ENCODE measurements at places on chromosomes 2 and 18. TPM values are rescaled to one million over a fixed set of nuclear protein-coding genes. Genes with fewer than 3 reads are reported as not detected.

The NT5C1B gene
- not detected for total RNA-seq

The INPP5D gene
- 7.1 TPM for total RNA-seq

The ACADL gene
- 0.34 TPM for total RNA-seq

The LRP1B gene
- total RNA-seq: not detected

The TTR gene
- total RNA-seq: not detected

The EMILIN1 gene
- total RNA-seq: 2.9 TPM

The KLHL30 gene
- total RNA-seq: 0.08 TPM

The UPP2 gene
- total RNA-seq: not detected

The HJURP gene
- 56.6 TPM for total RNA-seq

The ASPRV1 gene
- total RNA-seq: 0.95 TPM

The FAP gene
- total RNA-seq: not detected

The TXNDC2 gene
- total RNA-seq: not detected

The COLEC12 gene
- 2.3 TPM for total RNA-seq

The ZC3H6 gene
- 6.9 TPM for total RNA-seq

The SULT1C2 gene
- 1.9 TPM for total RNA-seq

The DDX1 gene
- 161 TPM for total RNA-seq

The PTPRN gene
- total RNA-seq: 5.2 TPM

The NCKAP5 gene
- 0.46 TPM for total RNA-seq

The NAT8 gene
- total RNA-seq: not detected

The RNU2-63P gene
- 6.6 TPM for total RNA-seq

The ARMC9 gene
- total RNA-seq: 33.0 TPM

The DLGAP1 gene
- total RNA-seq: 15.1 TPM

The PSMA8 gene
- not detected for total RNA-seq

The EIF2AK3 gene
- 22.7 TPM for total RNA-seq

The LINC00305 gene
- total RNA-seq: not detected

The REG3G gene
- total RNA-seq: not detected

The DYSF gene
- 8.5 TPM for total RNA-seq

The VSNL1 gene
- total RNA-seq: 108 TPM

The RAMP1 gene
- 0.65 TPM for total RNA-seq

The TSPYL6 gene
- not detected for total RNA-seq

The ACSL3 gene
- 98.1 TPM for total RNA-seq

The MOCOS gene
- 6.5 TPM for total RNA-seq

The TFCP2L1 gene
- total RNA-seq: 3.2 TPM

The SCN7A gene
- 0.19 TPM for total RNA-seq

The COA5 gene
- total RNA-seq: 24.7 TPM

The KANSL1L gene
- 17.2 TPM for total RNA-seq

The ZFAND2B gene
- 16.6 TPM for total RNA-seq

The RGPD4 gene
- total RNA-seq: 0.08 TPM

The CFAP210 gene
- 0.86 TPM for total RNA-seq

The RAPGEF4 gene
- total RNA-seq: 1.4 TPM

The MCM6 gene
- total RNA-seq: 132 TPM

The TDRD15 gene
- total RNA-seq: not detected

The GAD1 gene
- 0.34 TPM for total RNA-seq

The CNTNAP5 gene
- total RNA-seq: 0.17 TPM

The DSC2 gene
- total RNA-seq: 39.7 TPM

The PASK gene
- total RNA-seq: 57.3 TPM

The SLC14A1 gene
- not detected for total RNA-seq

The CRACDL gene
- total RNA-seq: 0.07 TPM

The TMEM131 gene
- total RNA-seq: 22.9 TPM

The KLF7 gene
- total RNA-seq: 23.3 TPM

Data from H1 (cell line).